SJSA1 (cell line): ENCODE measurements at places on chromosomes 1 and 21.

GRCh38 chr1:228000416-228000815 is 6.4 kb upstream of the WNT3A start:
- no peak for DNase-seq

GRCh38 chr1:60281360-60281932 is 207.9 kb upstream of the C1orf87 start:
- DNase-seq: peak; percentile 56

GRCh38 chr1:41864471-41865040 is 54.2 kb downstream of the HIVEP3 start:
- no peak for DNase-seq

DNA sequence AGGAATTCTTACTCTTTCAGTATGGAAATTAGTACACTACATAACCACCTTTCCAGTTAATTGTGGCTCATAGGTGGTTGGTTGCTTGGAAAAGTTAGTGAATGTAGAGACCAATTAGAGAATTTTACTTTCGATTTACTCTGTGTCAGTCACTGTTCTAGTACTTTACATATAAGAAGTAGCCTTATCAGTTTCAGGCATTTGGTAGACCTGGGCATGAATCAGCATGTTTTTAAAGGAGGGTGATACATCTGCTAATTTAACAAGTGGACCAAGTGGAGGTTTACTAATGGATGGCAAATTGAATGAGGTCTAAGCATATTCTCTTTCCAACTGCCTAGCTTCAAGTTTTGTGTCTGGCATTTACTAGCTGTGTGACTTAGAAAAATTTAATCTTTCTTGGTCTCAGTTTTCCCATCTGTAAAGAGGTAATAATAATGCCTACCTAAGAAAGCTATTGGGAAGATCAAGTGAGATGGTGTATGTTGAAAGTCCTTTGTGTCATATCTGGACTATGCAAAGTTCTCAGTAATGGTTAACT is 1158.6 kb downstream of the PLA2G4A start:
- DNase-seq: no peak

- DNase-seq: no peak
Observed at GRCh38 chr21:44898851-44899767, 21.6 kb downstream of the ITGB2 start.

DNA sequence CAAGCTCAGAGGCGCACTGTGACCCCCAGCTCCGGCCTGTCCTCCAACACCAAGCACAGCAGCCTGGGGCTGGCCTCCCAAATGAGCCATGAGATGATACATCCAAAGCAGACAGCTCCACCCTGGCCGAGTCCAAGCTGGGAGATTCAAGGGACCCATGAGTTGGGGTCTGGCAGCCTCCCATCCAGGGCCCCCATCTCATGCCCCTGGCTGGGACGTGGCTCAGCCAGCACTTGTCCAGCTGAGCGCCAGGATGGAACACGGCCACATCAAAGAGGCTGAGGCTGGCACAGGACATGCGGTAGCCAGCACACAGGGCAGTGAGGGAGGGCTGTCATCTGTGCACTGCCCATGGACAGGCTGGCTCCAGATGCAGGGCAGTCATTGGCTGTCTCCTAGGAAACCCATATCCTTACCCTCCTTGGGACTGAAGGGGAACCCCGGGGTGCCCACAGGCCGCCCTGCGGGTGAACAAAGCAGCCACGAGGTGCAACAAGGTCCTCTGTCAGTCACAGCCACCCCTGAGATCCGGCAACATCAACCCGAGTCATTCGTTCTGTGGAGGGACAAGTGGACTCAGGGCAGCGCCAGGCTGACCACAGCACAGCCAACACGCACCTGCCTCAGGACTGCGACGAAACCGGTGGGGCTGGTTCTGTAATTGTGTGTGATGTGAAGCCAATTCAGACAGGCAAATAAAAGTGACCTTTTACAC is 29.1 kb downstream of the SLC19A1 start:
- DNase-seq: no peak

DNA sequence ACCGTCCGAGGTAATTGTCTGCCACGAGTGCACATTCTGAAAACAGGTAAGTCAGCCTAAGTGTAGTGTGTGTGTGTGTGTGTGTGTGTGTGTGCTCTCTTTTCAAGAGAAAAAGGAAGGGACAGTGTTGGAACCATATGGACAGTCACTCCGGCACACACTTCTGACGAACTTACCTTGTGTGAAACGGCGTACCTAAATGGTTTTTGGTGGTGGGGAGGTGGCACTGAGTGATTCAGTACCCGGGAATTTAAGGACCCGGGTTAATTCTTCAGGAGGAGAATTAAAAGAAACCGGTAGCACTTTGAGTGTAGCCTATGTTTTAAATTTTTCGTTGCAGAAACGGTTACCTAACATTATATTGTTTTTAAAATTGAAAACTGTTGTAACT is 286 bp downstream of the ODR4 start:
- DNase-seq: no peak

DNA sequence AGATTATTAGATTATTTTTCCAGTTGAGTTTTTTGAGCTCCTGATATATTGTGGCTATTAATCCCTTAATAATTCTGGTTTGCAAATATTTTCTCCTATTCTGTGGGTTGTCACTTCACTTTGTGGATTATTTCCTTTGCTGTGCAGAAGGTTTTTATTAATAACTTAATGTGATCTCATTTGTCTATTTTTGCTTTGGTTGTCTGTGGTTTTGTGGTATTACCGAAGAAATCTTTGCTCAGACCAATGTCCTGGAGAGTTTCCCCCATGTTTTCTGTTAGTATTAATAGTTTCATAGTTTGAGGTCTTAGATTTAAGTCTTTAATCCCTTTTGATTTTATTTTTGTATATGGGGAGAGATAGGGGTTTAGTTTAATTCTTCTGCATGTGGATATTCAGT is 7.1 kb upstream of the TBX19 start:
- no peak for DNase-seq

- DNase-seq: no peak
Observed at GRCh38 chr1:209403921-209404320, 179.6 kb upstream of the CAMK1G start.

DNA sequence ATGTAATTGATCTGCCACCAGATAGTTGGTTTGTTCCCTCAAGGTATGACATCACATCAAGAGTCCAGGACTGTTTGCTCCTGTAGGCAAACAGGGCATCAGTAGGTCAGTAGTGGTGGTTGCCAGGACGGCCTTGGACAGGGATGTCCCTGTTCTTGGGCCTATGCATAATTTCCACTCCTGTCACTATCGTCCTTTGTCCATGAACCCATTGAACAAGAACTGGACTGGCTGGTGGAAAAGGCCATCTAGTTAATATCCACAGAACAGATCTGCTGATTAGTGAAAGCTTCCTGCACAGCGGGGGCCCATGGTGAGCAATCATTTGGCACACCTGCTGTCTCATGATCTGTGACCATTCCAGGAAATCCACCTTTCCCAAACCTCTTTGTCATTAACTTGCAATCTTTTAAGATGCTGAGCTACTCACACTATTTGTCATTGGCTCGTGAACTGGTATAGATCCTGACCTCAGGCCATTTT is 12.4 kb upstream of the BSDC1 start:
- DNase-seq: no peak

GRCh38 chr1:55612988-55613387 is 397.8 kb upstream of the USP24 start:
- DNase-seq: no peak

- no peak for DNase-seq
Observed at GRCh38 chr1:4564051-4564450, 90.4 kb upstream of the AJAP1 start.

- DNase-seq: no peak
Observed at GRCh38 chr1:221740993-221741702, 741 bp downstream of the DUSP10 start.

DNA sequence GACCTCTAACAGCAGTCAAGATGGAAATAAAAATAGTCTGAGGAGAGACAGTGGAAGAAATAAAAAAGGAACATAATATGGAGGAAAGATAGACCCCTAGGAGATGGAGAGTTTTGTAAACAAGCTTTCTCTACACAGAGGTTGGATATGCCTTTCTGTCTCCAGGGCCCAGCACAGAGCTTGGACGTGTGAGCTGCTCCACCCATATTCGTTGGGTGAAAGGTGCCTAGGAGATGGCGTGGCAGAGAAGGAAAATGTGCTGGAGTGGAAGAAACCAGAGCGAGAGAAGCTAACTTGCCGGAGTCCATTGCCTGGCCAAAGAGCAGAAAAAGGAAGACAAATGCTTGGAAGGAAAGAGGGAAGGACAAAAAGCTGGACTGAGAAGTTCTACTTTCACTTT is 78.3 kb upstream of the LMO4 start:
- DNase-seq: no peak

DNA sequence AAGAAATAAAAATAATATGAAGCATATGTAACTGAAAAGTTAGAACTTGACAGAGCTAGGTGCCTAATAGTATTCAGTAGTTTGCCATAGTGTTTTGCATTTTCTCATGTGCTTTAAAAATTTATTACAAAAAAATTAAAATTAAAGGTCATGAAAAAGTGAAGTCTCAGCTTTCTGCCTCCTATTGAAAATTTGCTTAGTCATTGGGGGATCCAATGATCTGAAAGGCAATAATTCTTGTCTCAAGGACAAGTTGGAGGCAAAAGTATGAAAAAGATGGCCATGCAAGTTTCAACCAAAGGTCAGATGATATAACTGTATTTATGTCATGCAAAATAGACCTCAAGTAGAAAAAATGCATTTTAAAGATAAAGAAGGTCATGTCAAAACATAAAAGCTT is 140.7 kb downstream of the DUSP10 start:
- DNase-seq: no peak

- DNase-seq: no peak
Observed at GRCh38 chr1:81498471-81499462, 302.0 kb upstream of the ADGRL2 start.

GRCh38 chr21:32135401-32136363 is 143.2 kb downstream of the MIS18A start:
- peak; percentile 78 for DNase-seq

DNA sequence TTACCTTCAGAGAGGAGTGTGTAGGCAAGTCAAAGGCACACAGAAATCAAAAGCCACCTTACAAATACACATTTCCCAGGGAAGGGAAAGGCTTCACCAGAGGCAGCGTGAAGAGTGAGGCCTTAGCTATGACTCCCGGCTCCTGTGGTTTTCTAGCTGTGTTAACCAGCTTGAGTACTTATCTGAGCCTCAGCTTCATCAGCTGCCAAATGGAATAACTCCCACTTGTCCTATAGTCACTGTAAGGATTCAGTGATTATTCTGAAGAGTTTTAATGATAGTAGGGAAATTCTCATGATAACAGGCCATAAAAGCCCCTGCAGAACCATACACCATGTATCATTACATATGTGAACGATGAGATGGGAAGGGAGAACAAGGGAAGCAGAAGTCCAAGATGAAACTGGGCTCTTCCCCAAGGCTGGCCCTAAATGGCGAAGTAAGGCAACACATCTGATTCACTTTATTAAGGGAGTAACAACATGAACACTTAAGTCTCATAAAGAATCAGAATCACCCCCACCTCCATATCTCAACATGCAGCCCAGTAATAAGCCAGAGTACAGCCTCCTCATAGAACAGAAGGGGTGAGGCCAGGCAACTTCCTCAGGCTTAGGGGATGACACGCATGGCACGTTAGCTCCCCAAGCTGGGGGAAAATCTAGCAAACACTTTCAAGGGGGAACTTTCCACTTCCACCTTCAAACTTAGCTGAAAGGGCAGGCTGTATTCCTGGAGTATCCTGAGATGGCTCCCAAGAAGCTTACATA is 63.7 kb downstream of the SLC66A1 start:
- no peak for DNase-seq

- DNase-seq: no peak
Observed at GRCh38 chr21:22277341-22277740, 1279.1 kb downstream of the NCAM2 start.

DNA sequence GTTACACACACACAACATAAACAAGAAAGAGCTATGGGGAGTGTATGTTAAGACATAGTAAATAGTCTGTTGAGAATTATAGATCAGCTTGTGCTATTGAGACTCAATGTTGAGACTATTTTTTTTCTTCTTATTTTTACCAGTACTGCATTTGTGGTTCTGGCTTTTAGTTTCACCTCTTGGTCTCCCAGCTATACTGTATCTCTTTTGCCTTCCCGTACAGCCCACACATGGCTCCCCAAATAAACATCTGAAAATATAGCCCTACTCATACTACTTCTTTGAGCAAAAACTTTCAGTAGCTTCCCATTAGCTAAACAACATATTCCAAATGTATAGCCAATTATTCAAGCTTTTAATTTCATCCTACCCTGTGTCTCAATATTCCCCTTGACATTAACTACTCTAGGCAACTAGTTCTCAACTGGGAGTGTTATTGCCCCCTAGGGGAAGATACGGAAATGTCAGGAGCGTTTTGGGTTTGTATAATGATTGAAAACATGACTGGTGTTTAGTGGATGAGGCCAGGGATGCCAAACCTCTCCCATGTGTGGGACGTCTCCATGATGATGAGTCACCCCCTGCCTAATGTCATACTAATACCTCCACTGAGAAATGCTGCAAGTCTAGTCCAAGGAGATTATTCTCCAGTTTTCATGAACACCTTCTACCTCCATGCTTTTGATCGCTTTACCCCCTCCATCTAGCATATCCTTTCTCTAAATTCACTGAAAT is 6.8 kb downstream of the RPE65 start:
- DNase-seq: peak; percentile 52

DNA sequence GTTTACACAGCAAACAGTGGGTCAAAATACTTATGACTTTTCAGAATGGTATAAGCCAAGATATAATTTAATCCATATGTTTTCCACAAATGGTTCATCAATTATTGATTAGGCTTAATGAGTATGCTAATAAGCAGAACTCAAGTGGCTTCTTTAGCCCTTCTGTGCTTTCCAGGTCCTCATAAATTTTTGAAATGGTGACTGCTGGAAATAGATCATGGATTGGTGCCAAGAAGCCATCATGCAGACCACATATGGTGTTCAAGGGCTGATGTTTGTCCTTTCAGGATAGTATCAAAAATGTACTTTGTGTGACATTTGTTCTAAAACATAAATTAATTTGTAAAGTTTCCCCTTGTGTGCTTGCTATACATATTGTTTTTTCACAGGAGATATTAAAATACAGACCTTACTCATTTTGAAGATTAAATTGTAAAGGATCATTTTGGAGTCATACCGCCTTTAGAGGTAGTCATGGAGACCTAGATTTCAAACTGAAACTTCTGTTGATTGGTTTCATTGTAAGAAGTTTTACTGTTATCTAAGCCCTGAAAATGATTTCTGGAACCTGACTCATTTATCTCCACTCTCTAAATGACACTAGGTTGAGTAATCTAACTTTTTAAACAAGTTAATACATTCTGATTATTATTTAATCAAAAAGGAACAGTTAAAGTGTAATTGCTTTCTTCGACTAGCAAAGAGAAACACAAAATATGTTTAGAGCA is 507.9 kb downstream of the PLA2G4A start:
- no peak for DNase-seq
